ENCODE measurements at places on chromosomes 1 and 21. TPM values are rescaled to one million over a fixed set of nuclear protein-coding genes. Genes with fewer than 3 reads are reported as not detected.

DNA sequence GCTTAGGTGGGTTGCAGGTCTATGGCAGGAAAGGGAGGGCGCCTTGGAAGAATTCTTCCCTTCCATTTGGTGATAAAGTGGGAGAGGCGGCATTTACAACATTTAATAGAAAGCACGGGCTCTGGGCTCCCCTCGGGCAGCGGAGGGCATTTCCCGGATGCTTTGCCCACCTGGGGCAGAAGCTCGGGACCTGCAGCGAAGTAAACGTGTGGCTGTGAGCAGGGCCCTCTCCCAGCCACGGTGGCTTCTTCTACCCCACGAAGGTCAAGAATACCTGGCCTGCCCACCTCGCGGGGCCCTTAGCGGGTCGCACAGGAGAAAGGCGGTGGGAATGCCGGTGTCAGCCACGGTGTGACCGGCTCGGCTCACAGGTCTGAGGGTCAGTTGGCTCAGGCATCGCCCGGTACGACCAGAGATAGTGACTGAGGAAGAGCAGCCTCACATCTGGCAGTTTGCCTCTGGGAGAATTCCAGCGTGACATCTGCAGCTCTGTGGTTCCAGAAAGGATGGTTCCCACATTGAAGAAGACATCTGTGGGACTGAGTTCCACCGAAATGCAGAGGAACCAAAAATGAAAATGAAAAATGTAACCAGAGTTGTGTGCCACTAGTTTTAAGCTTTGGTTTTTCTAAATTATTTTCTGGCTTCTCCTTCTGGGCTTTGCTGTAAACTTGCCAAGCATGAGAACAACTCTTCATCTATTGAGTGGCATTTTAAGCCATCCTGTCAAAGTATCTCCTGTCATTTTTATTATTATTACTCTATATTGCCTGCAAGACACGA is 720 bp upstream of the F3 start:
- no peak for DNase-seq

DNA sequence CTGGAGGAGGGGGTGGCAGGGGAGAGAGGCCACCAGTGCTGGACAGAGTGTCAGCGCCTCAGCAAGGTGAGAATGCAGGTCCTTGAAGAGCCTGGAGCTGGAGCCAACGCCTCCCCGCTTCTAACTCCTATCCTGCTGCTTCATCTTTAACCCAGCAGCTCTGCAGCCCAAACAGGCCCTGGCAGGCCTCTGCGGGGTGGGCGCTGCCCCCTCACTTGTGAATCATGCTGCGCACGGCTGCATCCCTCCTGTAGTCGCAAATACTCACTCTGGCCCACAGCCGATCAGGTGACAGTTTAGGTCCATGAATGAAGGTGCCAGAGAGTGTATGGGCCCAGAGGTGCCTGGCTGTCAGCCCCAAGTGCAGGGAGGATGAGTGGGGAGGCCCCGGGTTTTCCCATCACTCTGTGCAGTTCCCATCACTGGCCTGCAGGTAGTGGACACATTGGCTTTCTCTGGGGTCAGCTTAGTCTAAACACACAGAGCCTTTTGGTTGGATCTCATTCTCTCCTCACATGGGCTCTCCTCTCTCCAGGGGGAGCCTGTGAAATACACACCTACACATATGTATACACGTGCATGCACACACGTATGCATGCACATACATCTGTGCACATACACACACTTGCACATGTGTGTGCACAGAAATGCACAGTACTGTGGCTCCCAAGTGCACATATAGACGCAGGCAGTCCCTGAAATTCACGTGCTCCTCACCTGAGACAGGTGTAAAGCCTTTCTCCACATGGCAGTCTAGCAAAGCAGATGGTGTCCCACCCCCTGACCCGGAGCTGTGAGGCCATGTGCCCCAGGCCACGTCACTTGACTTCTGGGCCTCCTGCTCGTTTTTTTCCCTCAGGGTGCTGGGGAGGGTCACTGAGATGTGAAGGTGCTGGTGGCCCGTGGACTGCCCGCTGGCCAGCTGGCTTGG is 52.0 kb downstream of the TRIM11 start:
- no peak for DNase-seq

- DNase-seq, result no peak
These were observed 13.0 kb downstream of the COL18A1 start for GRCh38 chr21:45417951-45418300.

DNA sequence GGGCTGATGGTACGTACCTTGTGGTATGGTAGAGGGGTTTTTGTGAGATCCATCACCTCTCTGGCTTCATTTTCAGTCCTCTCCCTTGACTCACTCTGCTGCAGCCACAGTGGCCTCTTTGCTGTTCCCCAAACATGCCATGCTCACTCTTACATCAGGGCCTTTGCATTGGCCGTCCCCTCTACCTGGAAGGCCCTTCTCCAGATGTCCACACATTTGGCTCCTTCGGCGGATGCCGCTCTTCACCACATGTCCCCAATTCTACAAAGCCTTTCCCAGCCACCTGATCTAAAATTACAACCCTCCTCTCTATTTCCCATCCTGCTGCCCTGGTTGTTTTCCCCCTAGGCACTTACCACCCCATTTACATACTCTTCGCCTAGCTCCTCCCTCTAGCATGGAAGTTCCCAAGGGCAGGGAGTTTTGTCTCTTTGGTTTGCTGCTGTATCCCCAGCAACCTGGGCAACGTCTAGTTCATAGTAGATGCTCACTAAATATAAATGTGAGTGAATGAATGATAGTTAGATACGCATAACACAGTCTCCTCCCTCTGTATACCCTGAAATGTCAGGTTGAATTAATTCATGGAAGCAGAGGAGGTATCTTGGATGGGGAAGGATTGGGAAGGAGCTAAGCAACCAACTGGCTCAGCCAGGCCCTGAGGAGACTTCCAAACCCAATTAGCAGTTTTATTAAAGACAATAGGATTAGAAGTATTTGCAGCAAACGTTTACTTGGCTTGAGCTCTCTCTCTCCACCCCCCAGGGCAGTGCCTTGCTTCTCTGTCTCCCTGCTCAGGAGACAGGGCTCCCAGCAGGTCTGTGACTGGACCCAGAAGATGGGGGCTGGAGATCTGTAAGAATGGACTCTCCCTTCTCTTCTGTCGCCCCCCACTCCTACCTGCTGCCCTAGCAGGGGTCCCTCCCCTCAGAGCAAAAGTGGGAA is 264.2 kb downstream of the GRIK3 start:
- DNase-seq, result no peak

The C1orf94 gene
- not detected for polyA plus RNA-seq

DNA sequence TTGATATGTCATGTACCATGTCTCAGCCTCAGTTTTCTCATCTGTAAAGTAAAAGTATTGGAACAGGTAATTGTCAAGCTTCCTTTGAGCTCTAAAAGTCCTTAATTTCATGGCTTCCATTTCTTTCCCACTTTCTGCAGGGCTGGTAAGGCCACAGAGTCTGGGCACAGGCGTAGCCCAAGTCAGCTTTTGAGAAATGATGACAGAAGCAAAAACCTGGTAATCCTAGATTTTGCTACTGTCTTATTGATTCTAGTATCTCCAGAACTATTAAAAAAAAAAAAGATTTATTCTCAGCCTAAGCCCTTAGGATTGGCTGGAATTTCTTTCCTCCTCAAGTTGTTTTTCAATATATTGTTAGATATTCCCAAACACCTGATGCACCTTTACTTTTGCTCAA is 31.3 kb downstream of the PLXNA2 start:
- no peak for DNase-seq

Measured in naive thymus-derived CD4-positive, alpha-beta T cell (primary cell).